Kidney epithelial cell (primary cell): ENCODE measurements at places on chromosomes 3 and 15. TPM values are rescaled to one million over a fixed set of nuclear protein-coding genes. Genes with fewer than 3 reads are reported as not detected.

DNA sequence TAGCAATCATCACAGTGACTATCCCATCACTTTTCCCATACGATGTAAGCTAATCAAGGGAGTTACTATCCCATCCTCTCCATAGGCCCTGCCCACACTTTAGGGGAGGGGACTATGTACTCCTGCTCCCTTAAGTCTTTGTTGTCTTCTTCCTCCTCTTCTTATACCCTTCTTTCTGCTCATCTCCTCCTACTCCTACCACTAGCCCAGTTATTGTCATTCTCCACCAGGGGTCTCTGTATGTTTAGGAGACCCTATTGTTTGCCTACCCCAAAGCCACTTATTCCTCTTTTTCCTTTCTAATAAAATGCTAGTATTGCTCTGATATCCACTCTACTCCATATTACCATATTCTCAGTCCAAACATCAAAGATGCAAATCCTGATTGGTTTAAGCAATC is 27.8 kb downstream of the STAC start:
- DNase-seq = no peak

DNA sequence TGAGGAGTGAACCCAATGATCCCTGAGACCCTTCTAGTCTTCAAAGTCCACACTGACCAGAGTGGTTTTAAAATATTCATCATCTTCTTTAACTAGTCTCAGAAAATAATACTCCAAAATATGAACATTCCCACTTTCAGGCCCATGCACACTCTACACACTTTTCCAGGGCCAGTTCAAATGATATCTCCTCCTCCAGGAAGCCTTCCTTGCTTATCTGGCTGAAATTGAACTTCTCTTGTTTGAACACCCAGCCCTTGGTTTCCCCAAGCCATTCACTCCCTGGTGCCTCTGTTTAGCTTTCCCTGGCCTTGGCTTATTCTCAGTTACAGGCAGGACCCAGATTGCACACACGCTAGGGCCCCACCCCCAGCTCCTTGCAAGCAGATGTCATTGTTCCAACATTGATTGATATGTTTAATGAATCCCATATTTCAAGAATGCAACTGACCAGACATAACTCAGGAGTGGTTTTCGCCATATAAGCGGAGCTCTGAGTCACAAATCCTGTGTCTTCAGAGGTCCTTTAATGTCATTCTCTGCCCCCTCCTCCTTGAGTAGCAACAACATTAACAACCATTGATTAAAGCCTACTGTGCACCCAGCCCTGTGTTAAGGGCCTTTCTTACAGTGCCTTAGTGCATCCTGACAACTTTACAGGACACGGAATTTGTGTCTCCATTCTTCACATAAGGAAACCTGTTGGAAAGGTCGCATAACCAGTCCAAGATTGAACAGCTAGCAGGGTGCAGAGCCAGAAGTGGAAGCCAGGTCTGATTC is 2.1 kb downstream of the ITGA11 start:
- DNase-seq = no peak

GRCh38 chr3:141346418-141346817 is 21.9 kb upstream of the ZBTB38 start:
- DNase-seq = no peak

DNA sequence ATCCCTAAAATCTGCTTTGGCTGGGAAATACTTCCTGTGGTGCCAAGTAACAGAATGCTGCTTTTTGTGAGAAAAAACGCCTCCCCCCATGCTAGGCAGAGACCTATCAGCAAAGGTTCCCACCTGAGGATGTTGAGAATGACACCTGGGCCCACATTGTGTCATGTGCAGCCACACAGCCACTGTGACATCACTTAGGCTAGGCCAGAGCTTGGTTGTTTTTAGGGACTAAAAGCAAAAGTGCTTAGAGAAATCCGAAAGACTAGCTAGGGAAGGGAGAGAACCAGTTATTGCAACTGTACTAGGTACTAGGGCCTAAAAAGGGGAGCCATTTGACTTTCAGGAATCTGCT is 6.2 kb downstream of the ZDHHC3 start:
- DNase-seq = no peak

- DNase-seq = no peak
Measured at GRCh38 chr15:67592245-67592644, 49.7 kb downstream of the MAP2K5 start.

DNA sequence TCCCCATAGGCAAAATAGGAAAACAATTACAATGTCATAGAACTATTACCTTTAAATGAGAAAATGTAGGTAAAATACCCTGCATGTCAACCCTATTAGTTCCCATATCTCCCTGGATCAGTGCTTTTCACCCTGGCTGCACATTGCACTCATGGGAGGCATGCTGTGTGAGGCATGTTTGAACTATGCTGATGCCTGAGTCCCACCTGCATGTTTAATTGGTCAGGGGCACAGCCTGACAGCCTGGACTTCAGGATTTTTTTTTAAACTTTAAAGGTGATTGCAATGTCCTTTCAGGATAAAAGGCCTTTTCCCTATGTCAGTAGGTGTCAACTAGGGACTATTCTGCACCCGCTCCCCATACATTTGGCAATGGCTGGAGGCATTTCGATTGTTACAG is 136.0 kb upstream of the NR2E3 start:
- no peak for DNase-seq

Gene GABRR3
- total RNA-seq = not detected in 2 replicates

Gene FOXB1
- total RNA-seq = 0.55 and 0.71 TPM in 2 replicates

Gene TEX55
- total RNA-seq = not detected in 2 replicates

Gene CTXN2
- total RNA-seq = 0.14 TPM in 1 of 2 replicates, not detected in the other

Gene CRYBG3
- total RNA-seq = 10.5 and 13.1 TPM in 2 replicates

Gene RYR3
- total RNA-seq = 0.27 and 0.50 TPM in 2 replicates
